Activated CD8-positive, alpha-beta memory T cell treated with anti-CD3 and anti-CD28 coated beads, Interleukin-2, amount 50 U/mL, for 4 hours (primary cell): ENCODE measurements at places on chromosomes 12 and 14.

DNA sequence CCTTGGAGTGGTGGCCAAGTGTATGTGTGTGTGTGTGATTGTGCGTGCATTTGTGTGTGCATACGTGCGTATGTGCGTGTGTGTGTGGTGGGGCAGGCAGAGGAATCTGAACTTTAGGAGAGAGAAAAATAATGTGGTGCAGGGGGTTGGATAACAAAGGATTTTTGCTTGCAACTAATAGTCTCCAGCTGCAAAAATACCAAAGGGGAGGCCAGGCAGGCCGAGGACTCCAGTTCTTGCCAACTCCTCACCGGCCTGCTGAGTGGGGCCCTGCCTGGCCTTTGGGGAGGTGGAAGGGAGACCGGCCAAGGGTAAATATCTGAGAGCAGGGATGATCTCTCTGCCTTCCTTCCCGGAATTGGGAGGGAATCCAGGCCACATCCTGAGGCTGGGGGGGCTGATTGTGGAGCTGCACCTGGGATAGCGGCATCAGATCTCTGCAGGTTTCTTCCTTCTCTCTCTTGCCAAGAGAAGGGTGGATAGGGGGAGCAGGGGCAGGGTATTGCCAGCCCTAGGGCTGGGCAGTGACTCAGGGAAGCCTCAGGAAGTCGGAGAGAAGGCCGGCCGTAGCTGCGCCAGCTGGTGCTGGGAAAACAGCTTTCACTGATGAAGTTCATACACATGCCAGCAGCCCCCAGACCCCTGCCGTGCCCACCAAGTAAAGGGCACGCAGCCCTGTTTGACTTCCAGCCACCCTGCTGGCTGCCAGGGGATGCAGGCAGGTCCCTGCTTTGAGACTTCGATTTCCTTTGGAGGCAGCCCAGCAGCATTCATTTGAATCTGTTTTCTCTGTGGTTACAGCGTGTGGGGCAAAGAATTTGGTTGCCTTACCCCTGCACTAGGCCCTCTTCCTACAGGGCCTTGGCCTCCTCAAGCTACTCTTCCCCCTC lies 4.6 kb upstream of the LRP1-AS start:
- no peak for DNase-seq

DNA sequence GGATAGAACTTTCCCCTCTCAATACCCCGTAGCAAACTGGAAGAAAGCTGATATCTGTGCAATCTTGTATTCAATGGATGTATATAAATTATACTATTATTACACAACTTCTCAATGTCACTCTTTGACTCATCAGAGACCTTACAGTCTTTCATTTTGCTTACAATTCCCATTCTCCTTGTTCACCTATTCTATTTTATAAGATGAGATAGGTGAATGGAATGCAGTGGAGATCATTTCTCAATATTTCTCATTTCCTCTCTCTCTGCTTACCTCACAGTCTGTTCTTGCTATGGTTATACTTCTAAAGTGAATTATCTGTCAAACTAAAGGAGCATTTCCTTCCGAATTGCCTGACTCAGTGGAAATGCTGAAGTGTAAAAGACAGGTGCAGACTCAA lies 14.9 kb downstream of the FOXA1 start:
- DNase-seq, result no peak

DNA sequence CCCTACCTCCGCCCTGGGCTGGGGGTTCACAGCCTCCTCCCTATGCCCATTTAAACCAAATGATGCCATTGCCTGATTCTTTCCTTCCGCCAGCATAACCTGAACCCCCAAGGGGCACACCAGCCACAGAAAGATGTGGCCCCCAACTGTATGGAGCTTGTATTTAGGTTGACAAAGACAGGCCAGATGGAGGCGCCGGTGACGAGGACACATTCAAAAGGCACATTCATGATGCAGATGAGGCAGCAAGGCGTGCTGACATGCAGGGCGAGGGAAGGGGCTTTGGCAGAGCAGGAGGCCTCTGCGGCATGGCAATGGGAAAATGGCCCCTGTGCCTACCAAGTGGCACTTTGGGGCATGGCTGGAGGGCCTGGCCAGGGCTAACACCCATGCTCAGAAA lies 112.2 kb downstream of the RFLNA start:
- no peak for DNase-seq

DNA sequence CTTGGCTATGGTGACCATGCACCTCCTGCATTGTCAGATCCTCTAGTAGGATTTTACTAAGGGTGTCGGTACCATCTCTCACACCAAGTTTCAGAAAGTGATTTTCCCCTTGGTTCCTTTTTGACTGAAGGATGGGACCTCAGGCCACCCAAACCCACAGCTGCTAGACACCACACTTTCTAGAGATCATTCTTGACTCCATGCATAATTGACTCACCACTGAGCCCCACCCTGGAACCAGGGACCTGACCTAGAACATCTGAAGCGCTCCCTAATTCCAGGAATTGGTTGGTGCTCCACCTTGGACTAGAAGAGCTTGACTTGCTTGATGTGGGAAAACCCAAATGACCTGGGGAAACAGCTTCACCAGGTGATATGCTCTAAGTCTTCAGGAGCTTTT lies 206.8 kb upstream of the EGLN3 start:
- DNase-seq, result no peak
